ENCODE measurements at places on chromosomes 5 and 9. TPM values are rescaled to one million over a fixed set of nuclear protein-coding genes. Genes with fewer than 3 reads are reported as not detected.
A peak's percentile ranks its signal among the peaks of the same experiment; 100 is the strongest.

DNA sequence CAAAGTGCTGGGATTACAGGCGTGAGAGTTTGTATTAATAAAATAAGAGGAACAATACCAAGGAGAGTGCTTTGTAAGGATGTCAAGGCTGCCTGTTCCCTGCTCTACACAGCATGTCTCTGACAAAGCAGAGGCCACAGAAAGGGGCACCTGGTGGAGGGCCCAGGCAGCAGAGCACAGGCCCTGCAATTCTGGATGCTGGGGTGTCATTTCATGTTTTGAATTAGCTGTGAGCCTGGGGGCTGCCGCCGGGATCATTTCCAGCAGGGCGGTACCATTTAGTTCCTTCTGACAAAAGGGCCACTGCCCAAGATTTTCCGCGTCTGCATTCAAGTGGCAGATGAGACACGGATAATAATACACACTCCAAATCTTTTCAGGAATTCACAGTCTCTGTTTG is 396.9 kb downstream of the GADD45G start:
- no peaks in the 10 kb centered on the region for H3K36me3 ChIP-seq
- peaks cover 8% of the 10 kb centered on the region for H3K27me3 ChIP-seq

GRCh38 chr5:96582343-96582742 is 79.8 kb upstream of the CAST start:
- H3K36me3 ChIP-seq = peaks cover 2% of the 10 kb centered on the region
- H3K4me1 ChIP-seq = peaks cover 7% of the 10 kb centered on the region
- H3K4me3 ChIP-seq = peak overlapping the region; percentile 7
- H3K27ac ChIP-seq = no peak overlapping the region
- no peak for DNase-seq

GRCh38 chr9:87342743-87343142 is 154.9 kb upstream of the DAPK1 start:
- DNase-seq = no peak
- no peaks in the 10 kb centered on the region for H3K36me3 ChIP-seq
- H3K4me1 ChIP-seq = peaks cover 3% of the 10 kb centered on the region
- peaks cover 63% of the 10 kb centered on the region for H3K27me3 ChIP-seq
- H3K4me3 ChIP-seq = no peak overlapping the region

DNA sequence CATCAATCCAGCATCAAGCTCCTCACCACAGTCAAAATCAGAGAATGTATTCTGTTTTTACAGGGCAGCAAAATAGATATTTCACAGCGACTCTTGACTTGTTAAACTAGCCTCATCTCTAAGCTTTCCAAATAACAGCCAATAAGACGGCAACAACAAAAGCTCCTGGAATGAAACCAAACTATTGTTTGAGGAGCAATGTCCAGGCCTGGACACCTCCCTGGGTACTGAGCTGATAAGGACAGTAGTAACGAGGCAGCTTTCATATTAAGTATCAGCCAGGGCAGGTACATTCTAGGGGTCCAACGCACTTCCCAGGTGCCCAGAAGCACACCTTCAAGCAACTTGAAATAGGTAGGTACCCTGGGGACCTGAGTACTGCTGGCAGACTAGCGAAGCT is 260.3 kb downstream of the ENC1 start:
- no peaks in the 10 kb centered on the region for H3K4me1 ChIP-seq
- H3K27me3 ChIP-seq = peaks cover 43% of the 10 kb centered on the region
- H3K4me3 ChIP-seq = no peak overlapping the region

- no peak for DNase-seq
- no peaks in the 10 kb centered on the region for H3K27me3 ChIP-seq
- H3K4me3 ChIP-seq = no peak overlapping the region
- H3K4me1 ChIP-seq = no peaks in the 10 kb centered on the region
Measured at GRCh38 chr9:78620764-78621163, 323.8 kb downstream of the PSAT1 start.

GRCh38 chr5:23072179-23072578 is 219.0 kb upstream of the CDH12 start:
- no peak overlapping the region for H3K4me3 ChIP-seq
- no peak for DNase-seq
- H3K27ac ChIP-seq = no peak overlapping the region
- H3K4me1 ChIP-seq = no peaks in the 10 kb centered on the region
- no peaks in the 10 kb centered on the region for H3K27me3 ChIP-seq

DNA sequence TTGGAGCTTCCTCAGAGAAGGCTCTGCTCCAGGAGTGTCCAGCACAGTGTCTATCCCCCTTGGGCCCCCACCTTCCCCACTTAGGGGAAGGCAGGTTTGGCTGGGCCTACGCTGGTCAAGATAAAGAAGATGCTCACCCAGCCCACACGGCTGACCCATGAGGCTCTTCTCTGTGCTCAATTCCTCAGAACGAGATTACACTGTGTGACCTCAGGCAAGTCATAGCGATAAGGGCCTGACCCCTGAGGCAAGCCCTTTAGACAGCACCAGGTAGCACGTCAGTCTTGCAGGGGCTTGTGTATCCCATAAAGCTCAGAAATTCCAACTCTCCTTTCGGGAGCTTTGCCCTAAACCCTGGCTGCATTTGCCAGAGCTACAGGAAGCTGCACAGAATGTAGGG is 32.6 kb downstream of the CORO2A start:
- no peaks in the 10 kb centered on the region for H3K27me3 ChIP-seq
- peak overlapping the region; percentile 67 for H3K27ac ChIP-seq
- H3K4me1 ChIP-seq = peaks cover 32% of the 10 kb centered on the region
- no peak for DNase-seq
- H3K36me3 ChIP-seq = peaks cover 5% of the 10 kb centered on the region

DNA sequence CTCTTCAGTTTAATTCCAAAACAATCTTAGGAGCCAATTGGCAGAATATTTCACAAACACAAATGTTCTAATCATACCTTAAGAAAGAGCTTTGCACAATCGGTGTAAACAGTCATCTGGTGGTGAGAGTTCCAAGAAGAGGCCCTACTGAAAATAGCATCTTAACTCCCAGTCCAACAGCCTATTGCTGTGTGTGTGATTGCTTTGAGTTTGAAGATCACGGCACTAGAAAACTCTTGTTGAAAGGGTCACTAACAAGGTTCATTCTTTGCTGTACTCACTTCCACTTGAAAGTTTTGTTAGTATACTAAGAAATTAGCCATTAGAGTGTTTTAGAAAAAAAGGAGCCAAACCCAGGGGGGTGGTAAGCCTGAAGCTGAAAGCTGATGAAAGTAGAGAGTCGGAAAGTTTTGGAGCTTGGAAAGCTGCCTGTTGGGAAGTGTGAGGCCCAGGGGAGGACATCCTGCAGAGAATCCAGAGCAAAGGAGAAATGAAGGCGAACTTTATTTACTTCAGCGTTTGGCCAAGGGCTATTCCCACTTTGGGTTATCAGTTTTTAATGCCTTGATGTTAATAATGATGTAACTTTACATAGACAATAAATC is 180.3 kb upstream of the GHR start:
- no peaks in the 10 kb centered on the region for H3K27me3 ChIP-seq
- no peaks in the 10 kb centered on the region for H3K4me1 ChIP-seq
- DNase-seq = no peak
- no peaks in the 10 kb centered on the region for H3K36me3 ChIP-seq

- H3K27me3 ChIP-seq = no peaks in the 10 kb centered on the region
- no peaks in the 10 kb centered on the region for H3K4me1 ChIP-seq
- H3K27ac ChIP-seq = no peak overlapping the region
- H3K4me3 ChIP-seq = no peak overlapping the region
Measured at GRCh38 chr9:16624744-16625117, 245.7 kb downstream of the BNC2 start.

DNA sequence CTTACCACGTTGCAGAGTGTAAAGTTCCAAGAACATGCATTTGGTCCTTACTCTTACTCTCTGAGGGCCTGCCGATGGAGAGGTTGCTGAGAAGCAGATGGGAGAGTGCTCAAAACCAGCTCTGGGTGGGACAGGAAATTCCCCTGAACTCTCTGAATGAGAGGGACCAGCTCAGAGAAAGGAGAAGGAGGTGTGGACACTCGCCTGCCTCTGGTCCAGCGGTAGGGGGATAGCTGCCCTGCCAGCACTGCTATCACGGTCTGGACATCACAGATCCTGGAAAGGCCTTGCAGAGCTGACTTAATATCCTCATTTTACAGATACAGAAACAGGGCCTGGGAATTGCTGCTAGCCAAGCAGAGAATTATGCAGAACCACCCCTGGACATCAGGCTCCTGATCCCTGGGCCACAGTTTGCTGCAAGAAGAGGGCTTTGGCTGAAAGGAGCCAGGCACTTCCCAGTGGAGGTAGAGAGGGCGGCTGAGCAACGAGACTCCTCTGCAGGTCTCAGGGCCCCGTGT is 4.9 kb downstream of the TRAF1 start:
- H3K36me3 ChIP-seq = peaks cover 9% of the 10 kb centered on the region
- DNase-seq = no peak

GRCh38 chr5:116343961-116344360 is 230.7 kb downstream of the SEMA6A start:
- H3K36me3 ChIP-seq = no peaks in the 10 kb centered on the region
- no peak overlapping the region for H3K4me3 ChIP-seq
- no peaks in the 10 kb centered on the region for H3K27me3 ChIP-seq
- no peak overlapping the region for H3K27ac ChIP-seq
- no peaks in the 10 kb centered on the region for H3K4me1 ChIP-seq

DNA sequence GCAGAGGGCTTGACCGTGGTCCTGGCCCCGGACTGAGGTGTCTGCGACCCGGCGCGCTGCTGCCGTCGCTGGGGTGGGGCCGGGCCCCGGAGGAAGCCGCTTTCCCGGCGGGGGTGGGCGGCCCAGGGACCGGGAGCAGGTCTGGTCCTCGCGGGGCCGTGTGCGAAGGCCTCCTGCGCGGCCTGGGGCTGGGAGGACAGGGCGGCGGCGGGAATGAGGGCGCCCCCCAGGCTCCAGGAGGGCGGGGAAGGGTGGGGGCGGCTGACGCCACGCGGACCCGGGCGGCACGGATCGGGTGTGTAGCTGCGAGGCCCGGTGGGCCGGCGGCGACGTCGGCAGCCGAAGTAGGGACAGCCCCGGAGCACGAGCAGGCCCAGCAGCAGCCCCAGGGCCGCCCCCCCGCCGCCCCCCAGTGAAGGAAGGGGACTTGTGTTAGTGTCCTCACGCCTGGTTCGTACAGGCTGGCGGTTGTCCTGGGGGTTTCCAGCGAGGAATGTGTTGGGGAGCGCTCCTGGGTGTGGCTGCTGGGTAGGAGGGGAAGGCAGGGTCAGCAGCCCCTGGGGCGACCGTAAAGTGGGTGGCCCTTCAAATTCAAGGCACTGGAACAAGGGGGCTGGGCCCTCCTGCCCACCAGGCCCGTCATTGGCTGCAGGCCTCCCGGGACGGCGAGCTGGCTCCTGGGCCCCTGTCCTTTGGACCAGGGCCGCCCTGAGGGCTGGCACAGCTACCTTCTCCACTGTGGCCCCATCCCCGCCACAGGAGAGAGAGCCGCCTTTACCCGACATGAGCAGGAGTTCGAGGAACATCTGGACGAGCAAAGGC is 597 bp upstream of the TMEM250 start:
- H3K27ac ChIP-seq = no peak overlapping the region
- H3K27me3 ChIP-seq = no peaks in the 10 kb centered on the region
- DNase-seq = no peak
- H3K4me1 ChIP-seq = peaks cover 3% of the 10 kb centered on the region

- peak overlapping the region; percentile 93 for H3K4me3 ChIP-seq
- H3K36me3 ChIP-seq = peaks cover 5% of the 10 kb centered on the region
- H3K27me3 ChIP-seq = no peaks in the 10 kb centered on the region
- H3K4me1 ChIP-seq = peaks cover 55% of the 10 kb centered on the region
Measured at GRCh38 chr5:177431317-177432142, 5.1 kb downstream of the GRK6 start.

DNA sequence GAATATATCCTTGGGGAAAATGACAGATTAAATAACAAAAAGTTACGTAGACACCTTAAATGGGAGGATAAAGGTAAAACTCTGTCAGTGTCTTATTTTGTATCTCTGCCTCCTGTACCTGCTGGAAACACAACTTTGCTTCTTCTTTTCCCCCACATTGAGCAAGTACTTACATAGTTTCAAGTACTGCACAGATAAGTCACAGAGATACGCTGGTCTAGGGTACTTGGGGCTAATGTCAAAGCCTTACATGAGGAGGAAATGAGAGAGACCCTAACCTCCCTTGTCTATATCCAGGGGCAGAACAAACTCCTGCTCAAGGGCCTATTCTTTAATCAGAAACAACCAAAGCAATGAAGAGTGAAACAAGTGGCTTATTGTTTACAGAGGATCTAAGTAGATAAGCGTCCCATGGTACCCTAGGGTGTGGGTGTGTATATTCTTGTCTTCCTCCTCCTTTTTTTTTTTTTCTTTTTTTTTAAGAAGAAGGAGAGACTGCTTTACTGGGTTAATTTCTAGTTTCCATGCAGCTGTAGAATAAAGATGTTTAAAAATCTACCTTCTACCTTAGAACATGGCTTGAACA is 43.1 kb downstream of the ELL2 start:
- no peak overlapping the region for H3K27ac ChIP-seq
- peaks cover 15% of the 10 kb centered on the region for H3K4me1 ChIP-seq
- DNase-seq = no peak
- no peak overlapping the region for H3K4me3 ChIP-seq
- H3K36me3 ChIP-seq = peaks cover 10% of the 10 kb centered on the region

DNA sequence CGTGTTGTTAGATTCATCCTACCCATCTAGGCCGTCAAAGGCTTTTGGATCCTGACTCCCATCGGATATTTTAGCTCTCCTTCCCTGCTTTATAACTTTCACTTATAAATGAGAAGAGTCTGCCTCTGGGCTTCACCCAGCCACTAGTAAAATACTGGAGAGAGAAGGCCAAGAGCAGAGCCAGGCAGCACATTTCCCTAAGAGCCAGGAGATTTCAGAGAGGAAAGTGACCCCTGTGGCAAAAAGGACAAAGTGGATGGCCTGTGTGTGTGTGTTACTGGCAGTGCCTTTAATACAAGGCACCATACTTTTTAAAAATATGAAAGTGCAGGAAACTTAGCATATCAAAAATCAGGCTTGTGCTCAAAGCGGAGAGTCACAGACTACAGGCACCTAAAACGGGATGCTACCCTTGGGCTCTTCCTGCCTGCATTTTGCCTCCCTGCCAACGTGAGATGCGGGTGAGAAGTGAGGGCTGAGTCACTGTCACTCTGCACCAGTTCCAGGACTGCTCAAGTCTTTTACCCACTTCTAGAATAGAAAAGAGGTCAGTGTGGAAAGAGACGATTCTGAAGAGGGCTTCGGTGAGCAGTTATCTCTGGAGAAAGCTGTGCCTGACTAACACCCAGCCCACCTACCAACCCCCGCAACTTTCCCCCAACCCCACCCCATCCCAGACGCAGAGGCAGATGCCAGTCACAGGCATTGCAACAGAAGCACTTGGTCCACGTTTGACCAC is 15.9 kb downstream of the NFIL3 start:
- no peak for DNase-seq
- H3K4me1 ChIP-seq = peaks cover 7% of the 10 kb centered on the region
- H3K27ac ChIP-seq = no peak overlapping the region

PDLIM4 gene
- total RNA-seq = not detected

LCN6 gene
- not detected for total RNA-seq

PCDHB12 gene
- total RNA-seq = not detected

SLC38A9 gene
- 19.0 TPM for total RNA-seq

WDR38 gene
- not detected for total RNA-seq

ZBTB6 gene
- total RNA-seq = 3.7 TPM

LRRTM2 gene
- 0.13 TPM for total RNA-seq

NXNL2 gene
- not detected for total RNA-seq

DNAJC18 gene
- 8.7 TPM for total RNA-seq

PCDHA9 gene
- total RNA-seq = not detected

PDE8B gene
- 0.29 TPM for total RNA-seq
